ENCODE measurements at places on chromosomes 3 and 15.

- peak; percentile 18 for DNase-seq
Measured at GRCh38 chr3:148319161-148319915, 378.4 kb upstream of the AGTR1 start.

GRCh38 chr3:40691452-40691861, 166.7 kb downstream of the ZNF621 start:
- DNase-seq: no peak

DNA sequence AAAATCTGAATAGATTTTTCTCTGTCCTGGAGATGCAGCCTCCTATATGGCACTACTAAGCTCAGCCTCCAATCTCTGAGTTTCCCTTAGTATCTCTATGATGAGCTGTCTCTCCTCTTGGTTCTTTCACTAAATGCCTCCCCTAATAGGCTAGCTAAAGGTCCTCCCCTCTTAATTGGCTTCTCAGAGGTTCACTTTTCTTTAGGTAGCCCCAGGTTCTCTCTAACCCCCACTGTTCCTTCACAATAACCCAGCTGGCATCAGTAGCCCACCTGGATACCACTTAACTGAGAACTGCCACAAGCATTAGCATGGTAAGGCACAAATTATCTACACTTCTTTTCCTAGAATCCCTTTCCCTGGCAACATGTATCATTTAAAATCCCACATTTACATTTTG, 523.2 kb downstream of the IGSF11 start:
- no peak for DNase-seq

DNA sequence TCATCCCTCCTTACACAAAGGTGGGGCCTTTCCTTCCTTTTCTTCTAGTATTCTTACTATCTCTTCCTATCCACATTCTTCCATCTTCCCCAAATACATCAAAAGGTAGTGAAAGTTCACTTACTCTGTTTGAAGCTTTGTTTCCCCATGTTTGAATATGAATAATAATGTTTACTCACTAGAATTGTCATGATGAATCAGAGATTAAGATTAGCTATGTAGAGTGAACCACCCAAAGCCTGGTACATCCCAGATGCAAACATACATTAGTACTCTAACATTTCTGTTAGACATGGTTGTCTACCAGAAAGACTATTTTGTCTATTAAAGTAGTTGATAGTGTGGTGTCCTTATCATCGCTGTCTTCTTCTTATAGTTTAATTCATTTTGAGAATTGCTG, 327.1 kb upstream of the TBC1D5 start:
- DNase-seq: peak; percentile 28

- DNase-seq: peak; percentile 44
Measured at GRCh38 chr15:35725353-35725752, 179.4 kb upstream of the DPH6 start.

- DNase-seq: no peak
Measured at GRCh38 chr3:140103166-140103565, 168.2 kb downstream of the CLSTN2 start.

DNA sequence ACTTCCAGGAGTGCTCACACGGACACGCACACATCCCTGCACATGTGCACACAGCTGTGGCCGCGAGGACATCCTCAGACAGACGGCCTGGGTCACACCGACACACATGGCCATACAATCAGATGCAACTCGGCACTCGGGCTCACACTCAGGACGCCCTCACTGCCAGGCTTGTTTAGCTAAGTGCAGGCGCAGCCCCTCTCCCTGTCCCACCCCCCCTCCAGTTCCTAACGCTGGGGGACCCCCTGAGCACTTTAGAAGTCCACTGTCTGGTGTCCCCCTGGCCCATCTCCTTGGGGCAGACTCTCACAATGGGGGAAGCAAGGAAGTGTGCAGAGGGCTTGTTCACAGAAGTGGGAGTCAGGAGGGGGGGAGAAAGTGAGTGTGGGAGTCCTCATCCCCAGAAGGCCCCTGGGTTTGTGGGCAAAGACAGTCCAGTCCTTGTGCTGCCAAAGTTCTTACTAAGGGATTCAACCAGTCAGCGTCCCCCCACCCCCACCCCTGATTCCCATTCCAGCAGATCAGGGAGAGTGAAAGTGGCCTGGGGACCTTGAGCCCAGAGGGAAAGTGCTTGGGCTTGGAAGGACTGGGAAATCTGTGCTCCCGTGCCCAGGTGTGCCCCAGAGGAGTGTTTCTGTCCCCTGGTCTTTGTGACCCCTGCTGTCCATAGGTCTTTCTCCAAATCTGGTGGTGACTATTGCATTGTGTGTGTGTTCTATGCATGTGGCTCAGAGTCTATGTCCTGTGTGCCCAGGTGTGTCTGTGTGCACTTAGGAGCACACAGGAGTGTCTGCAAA, 767 bp upstream of the GATA2 start:
- no peak for DNase-seq

DNA sequence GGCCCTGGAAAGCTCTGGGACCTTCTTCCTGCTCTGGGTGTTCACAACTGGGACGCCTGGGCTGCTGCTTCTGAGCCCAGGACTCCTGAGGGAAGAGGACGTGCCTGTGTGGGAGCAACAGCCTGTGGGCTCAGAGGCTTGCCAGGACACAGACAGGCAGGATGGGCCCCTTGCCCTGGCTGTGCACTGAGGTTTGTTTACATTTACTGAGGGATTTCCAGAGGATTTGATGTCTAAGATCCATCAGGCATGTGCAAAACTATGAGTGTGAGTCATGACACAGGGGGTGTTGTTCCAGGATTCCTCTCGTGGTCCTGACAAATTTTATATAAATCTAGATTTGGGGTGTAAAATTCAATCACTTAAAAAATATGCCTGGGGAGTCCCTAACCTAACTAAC, 10.6 kb downstream of the CCR9 start:
- peak; percentile 26 for DNase-seq

GRCh38 chr3:71447803-71448202, 135.7 kb downstream of the FOXP1 start:
- peak; percentile 74 for DNase-seq

DNA sequence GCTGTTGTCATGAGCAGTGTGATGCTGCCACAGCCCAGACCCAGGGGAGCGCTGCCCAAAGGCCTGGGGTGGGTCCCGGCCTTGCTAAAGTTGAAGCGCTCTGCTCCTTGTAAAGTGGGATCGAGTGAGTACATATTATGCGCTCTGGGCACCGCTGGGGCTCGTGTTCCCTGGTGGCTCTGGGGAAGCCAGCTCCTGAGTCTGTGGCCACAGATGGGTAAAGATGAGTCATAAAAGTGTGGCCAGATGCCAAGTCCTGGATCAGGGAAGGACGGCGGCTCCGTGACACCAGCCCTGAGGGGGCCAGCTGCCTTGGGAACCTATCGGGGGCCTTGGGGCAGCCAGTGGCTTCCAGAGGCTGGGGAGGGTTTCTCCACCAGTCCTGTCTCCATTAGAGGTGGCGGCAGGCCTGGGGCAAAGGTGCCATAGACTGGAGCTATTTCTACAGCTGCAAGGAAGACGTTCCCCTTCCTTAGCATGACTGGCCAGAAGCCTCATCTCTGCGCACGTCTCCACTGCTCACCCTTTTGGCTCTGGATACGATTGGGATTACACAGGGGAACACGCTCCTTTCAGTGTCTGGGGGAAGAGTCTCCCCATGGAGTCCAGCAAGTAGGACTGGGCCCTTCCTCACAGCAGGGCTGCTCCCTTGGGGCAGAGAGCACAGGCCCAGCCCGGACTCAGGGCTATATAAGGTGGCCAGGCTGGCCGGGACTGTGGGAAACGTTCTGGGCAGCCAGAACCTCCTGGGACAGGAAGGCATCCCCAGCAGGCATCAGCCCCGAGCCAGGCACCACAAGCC, 1.2 kb upstream of the ITIH4 start:
- peak; percentile 33 for DNase-seq

GRCh38 chr3:141294301-141294700, 62.7 kb downstream of the PXYLP1 start:
- DNase-seq: no peak

DNA sequence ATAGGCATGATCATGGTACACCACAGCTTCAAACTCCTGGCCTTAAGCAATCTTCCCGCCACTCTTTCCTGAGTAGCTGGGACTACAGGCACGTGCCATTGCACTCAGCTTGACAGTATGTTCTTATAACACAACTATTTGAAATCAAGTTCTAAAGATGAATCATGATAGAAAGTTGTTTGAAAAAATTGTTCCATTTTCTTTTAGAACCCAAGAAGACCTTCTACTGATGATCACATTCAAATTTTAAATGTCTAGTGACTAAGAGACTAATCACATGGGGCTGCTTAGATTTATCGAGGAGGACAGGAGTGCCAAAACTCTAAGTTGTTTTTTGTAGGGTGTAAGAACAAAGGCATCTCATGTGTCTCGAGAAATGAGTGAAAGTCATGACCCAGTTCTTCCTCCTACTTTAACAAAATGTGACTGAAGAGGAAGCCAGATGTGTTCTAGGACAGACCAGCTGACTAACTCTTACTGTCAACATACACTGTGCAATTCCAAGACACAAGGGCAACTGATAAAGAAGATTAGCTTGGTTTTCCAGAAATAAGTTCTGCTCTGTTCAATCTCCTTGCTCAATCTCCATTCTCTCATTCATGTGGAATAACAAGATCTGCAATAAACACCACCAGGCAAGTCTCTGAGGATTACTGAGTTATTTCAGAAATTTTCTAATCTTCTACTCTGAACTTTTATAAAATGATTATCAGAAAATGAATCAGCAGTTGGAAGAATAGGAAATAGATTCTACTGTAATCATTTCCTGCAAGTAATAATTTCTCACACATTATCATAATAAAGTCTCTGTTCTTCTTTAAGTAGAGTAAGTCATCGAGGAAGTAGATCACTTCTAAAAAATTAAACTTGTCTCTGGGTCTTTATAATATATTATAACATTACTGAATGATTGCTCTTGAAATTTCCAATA, 122.6 kb upstream of the CCNL1 start:
- peak; percentile 82 for DNase-seq

- peak; percentile 29 for DNase-seq
Measured at GRCh38 chr3:175212896-175213295, 353.8 kb downstream of the NAALADL2 start.
